NCI-H2081 treated with DMSO at 0.1 percent for 48 hours (cell line): ENCODE measurements at places on chromosomes 13 and 19.

- no peak for DNase-seq
Observed at GRCh38 chr19:40688987-40689338, 1.5 kb downstream of the NUMBL start.

GRCh38 chr13:30874561-30874960 is 31.5 kb upstream of the MEDAG start:
- no peak for DNase-seq

GRCh38 chr13:51794964-51795363 is 9.0 kb downstream of the DHRS12 start:
- no peak for DNase-seq

DNA sequence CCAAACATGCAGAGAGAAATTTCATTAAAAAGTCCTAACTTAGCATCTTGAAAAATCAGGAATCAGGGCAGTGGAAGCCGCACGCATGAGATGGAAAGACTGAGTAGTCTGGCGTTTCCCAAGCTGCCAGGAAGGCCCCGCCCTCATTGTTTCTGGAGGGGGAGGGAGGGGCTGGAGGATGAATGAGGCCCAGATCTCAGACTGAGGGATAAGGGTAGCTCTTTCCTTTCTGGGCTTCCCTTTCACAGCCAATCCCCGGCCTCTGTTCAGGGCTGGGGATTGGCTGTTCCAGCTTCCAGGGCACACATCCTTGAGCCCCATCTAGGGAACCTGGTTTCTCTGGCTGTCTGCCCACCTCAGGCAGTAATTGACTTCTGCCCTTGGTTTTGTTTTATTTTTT is 7.3 kb downstream of the C19orf53 start:
- DNase-seq, result no peak

DNA sequence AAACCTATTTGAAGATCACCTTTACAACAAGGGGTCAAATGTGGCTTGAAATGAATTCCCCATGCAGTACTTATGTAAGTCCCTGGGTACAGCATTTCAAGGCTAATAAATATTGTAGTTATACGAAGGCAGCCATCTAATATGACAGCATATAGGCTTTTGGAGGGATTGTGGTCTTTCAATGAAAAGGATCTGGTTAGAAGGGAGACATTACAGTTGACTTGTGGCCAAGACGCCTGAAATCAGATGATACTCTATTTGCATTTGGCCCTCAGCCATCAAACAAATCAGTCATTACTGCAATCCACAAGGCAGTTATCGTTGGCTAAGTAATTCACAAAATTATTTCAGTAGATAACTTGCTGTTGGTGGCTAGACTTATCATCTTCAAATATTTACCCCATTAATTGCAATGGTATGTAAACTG is 242.7 kb downstream of the DCLK1 start:
- no peak for DNase-seq

GRCh38 chr13:75341028-75341427 is 140.9 kb downstream of the TBC1D4 start:
- no peak for DNase-seq

- no peak for DNase-seq
Observed at GRCh38 chr13:26007261-26008125, 44.3 kb downstream of the SHISA2 start.

GRCh38 chr13:29452773-29453616 is 142.5 kb downstream of the SLC7A1 start:
- DNase-seq, result no peak

- no peak for DNase-seq
Observed at GRCh38 chr13:93806861-93807260, 580.3 kb downstream of the GPC6 start.

DNA sequence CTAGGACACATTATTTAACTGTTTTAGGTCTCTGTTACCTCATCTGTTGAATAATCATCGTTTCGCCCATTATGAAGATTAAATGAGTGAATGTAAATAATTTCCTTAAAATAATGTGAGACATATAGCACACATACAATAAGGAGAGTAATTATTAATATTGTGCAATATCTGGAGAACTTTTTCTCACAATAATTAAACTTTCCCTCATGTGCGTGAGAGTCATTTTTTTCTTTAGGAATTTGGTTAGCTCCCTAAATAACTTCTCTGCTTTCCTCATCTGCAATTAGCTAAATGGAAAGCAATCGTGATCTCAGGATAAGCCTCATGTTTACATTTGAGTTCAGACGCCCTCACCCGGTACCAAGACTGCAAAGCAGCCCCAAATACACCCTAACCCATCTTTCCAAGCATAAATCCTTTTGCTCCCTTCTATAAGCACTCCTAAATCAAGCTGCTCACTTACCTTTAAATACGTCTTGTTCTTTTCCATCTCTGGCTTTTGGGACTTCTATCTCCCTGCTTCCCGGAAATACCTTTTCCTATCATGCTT is 78.8 kb downstream of the MZT1 start:
- no peak for DNase-seq

- no peak for DNase-seq
Observed at GRCh38 chr13:32390484-32390883, 37.4 kb downstream of the N4BP2L1 start.

- no peak for DNase-seq
Observed at GRCh38 chr13:33189470-33189869, 96.1 kb downstream of the STARD13 start.

DNA sequence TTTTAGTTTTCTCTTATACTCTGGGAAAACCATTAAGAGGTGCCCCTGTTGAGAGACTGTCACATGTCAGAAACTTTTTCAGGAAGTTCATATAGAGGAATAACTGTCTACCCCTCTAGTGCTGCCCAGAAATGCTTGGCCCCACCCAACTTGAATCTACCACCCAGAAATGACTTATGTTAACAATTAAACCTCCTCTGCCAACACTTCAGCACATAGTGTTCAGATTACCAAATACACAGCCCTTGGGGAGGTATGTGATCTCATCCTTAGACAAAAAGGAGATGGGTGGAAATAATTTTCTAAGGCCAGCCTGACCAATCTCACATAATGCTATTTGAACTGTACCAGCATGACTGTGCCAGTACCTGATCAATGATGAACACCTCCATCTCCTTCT is 35.6 kb downstream of the CCDC169 start:
- no peak for DNase-seq

DNA sequence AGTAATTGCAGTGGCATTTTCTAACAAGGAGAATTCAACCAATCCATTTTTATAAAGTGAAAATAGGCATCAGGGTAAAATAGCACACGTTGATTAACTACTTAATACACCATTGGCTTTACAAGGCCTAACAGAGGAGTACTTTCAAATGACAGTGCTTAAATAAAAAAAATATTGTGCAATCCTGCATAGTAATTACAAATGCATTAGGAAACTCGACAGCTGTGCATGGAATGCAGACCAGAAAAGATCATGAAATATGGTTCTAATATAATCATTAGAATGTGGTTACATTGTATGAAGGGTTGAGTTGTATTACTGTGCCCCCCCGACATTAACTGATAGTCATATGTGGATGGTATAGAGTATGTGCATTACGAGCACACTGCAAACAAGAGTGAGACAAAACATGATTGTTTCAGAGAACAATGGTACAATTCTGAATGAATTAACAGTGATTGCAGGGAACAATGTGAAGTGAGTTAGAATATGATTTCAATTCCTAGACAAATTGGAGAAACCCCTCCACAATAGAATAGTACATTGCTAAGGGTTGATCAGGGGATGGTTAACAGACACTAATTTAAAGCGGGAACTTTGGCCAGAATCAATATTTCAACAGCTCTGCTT is 270.6 kb downstream of the GPC5 start:
- no peak for DNase-seq

GRCh38 chr19:38389101-38389925 is 816 bp downstream of the SPRED3 start:
- no peak for DNase-seq

- no peak for DNase-seq
Observed at GRCh38 chr19:12092065-12092867, 27.7 kb downstream of the ZNF844 start.

GRCh38 chr19:46616631-46617322 is 8.1 kb downstream of the PTGIR start:
- DNase-seq, result no peak

DNA sequence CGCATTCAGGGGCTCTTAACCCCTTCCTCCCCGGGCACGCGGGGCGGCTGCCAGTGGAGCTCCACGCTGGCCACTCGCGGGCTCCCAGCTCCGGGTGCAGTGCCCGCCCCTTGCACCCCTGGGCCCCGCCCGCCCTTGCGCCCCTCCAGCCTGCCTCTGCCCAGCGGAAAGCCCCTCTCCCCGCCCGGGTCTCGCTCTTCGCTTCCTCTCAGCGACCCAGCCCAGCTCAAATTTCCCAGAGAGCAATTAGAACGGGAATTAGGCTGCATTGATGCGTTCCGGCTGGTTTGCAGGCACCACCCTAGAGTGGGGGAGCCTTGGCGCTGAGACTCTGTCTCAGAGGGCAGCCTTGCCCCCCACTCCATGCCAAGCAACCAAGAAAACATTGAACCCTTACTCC is 1.8 kb upstream of the GSX1 start:
- DNase-seq, result no peak

GRCh38 chr19:3656073-3656746 is 29.6 kb upstream of the CACTIN start:
- no peak for DNase-seq

DNA sequence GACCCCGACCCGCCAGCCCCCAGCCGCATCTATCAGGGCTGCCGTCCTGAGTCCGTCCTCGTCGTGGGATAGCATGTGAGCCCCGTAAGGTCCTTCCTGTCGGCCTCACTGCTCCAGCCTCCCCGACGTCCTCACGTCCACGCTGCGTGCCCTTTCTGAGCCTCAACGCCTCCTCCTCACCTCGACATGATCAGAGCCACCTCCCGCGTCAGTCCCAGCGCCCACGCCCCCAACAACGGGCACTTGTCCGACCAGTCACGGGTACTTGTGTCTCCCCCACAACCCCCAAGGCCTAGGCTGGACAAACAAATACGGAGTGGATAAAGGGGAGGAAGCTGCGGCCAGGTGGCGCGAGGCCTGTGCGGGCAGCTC is 665 bp downstream of the ZNF497 start:
- DNase-seq, result no peak

GRCh38 chr19:52522551-52522950 is 4.9 kb upstream of the ZNF808 start:
- no peak for DNase-seq

- no peak for DNase-seq
Observed at GRCh38 chr19:10800488-10800887, 35.5 kb downstream of the TMED1 start.

DNA sequence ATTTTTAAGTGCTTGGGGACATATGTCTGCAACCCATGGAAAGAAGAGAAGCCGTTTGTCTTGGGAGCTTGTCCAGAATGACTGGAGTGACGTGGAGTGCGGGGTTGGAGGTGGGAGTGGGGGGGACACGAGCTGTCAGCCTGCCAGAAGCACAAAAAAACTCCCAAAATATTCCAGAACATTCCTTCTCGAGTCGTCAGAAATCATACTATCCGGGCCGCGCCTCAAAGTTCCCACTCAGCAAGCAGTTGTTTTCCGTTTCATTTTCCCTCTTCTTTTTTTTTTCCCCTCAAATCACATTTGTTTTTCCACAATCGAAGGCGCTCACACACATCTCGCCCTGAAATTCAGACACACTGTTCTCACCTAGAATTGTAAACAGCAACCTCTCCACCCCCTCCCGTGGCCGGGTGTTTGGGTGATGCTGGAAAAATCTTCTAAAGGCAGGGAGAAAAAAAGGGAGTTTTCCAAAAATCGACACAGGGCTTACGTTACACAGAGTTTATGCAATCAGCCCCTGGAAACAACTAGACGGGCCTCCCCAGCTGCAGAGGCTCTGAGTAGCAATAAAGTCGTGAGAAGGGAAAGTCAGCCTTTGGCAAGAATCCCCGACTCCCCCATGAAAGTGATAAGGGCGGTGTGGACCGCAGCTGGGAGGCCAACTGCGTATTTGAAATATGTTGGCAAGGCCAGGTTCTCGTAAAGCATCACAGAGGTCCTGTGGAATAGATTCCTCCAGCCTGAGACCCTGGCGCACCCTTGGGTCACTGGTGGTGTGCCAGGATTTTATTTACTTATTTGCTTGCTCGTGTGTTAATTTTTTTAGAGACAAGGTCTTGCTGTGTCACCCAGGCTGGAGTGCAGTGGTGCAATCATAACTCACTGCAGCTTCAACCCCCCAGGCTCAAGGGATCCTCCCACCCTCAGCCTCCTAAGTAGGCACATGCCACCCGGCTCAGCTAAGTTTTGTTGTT is 31.2 kb upstream of the KLF2 start:
- no peak for DNase-seq

DNA sequence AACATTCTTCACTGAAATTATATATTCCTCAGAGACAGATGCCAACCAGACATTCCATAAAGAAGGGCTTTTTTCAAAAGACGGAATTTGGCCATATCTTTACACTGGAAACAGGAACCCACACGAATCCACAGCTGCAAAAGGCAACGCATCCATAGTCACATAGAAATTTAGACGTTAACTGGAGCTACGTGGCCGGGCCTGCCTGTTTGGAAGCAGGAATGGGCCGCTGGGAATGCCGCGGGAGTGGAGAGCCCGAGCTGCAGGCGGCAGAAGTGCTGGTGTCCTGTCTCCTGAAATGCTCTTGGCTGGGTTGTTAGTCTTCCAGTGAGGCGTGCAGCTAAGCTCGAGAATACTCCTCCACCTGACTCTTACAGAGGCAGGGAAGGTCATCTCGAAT is 122.2 kb downstream of the KL start:
- DNase-seq, result no peak

GRCh38 chr13:110430391-110431336 is 123.6 kb downstream of the COL4A2 start:
- DNase-seq, result no peak

DNA sequence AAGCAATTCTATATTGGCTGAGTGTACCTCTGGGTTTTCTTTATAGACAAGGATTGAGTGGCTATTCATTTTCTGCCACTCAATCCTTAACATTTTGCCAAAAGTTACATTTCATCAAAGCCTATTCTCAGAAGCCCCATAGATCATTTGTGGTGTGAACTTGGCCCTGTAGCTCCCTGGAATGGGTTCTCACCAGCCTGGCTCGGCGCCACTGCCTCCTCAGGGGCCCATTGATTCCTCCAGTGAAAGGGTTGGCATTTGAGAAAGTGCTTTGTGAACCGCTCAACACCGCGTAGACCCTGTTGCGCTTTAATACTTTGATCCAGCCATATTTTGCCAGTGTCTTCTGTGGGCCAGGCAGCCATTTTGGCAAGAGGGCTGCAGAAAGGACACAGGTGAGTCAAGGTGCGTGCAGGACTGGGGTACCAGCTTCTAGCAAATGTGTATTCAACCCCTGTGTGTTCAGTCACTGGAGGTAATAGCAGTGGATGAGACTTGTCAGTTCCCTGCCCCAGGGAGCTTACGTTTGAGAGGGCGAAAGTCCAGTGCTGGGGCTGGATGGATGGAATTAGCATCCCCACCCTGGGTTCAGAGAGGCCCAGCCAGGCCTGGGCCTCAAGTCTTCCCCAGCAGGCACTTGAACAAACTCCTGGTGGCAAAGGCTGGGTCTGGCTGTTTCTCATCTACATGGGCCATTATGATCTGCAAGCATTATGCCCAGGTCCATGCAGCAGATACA is 3.8 kb downstream of the RAB8A start:
- no peak for DNase-seq
